Activated CD8-positive, alpha-beta memory T cell treated with anti-CD3 and anti-CD28 coated beads, Interleukin-2, amount 50 U/mL, for 4 hours (primary cell): ENCODE measurements at places on chromosomes 7 and 10.

GRCh38 chr10:80487421-80487785 lies 33.3 kb downstream of the TSPAN14 start:
- no peak for DNase-seq

DNA sequence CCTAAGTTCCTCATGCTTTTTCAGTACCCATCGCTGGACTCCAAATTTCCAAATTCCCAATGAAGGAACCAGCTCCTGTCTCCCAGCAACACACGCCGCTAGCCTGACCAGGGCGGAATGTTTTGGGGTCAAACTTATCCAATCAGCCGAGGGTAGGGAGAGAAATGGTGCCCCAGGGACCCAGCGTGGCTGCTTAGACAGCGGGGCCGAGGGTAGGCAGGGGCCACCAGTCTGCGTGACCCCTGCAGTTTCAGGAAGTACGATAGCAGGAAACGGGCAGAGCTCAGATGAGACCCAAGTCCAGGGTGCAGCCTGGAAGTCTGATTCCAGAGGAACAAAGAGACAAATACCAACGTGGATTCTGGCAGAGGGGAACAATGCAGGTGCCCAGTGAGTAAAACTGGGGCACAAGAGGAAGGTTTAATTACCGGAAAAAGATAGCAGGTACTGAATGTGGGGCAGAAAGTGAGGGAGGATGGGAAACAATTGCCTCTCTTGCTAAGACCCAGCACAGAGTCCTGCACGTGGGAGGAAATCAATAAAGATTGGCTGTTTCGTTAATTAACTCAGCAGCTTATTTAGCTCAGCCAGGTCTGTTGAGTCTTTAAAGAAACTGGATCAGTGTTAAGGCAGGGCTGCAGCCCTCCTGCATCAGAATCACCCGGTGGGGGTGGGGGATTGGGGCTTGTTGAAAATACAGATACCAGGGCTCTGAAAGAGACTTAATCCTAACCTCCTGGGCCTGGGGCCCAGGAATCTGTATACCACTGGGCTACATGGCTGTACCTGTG lies 50.4 kb upstream of the NFE2L3 start:
- DNase-seq = no peak

GRCh38 chr7:154777023-154777422 lies 225.9 kb downstream of the PAXIP1 start:
- DNase-seq = no peak

DNA sequence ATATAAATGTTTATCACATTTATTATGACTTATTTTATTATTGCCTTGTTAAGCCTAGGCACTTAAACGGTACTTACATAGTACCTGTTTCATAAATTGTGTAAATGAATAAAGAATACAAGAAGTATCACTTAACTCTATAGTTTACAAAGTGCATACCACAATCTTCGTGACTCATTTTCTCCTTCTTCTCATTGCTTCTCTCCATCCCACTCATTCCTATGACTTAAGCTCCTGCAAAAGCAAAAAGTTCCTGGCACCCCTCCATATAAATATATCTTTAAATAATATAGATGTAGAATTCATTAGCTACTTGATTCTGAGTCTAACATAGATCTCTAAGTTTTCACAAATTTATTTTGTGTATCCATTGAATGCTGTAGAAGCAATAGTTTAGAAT lies 1382.0 kb upstream of the CELF2 start:
- no peak for DNase-seq

- no peak for DNase-seq
Observed at GRCh38 chr10:77164616-77165311, 472.8 kb downstream of the KCNMA1 start.

DNA sequence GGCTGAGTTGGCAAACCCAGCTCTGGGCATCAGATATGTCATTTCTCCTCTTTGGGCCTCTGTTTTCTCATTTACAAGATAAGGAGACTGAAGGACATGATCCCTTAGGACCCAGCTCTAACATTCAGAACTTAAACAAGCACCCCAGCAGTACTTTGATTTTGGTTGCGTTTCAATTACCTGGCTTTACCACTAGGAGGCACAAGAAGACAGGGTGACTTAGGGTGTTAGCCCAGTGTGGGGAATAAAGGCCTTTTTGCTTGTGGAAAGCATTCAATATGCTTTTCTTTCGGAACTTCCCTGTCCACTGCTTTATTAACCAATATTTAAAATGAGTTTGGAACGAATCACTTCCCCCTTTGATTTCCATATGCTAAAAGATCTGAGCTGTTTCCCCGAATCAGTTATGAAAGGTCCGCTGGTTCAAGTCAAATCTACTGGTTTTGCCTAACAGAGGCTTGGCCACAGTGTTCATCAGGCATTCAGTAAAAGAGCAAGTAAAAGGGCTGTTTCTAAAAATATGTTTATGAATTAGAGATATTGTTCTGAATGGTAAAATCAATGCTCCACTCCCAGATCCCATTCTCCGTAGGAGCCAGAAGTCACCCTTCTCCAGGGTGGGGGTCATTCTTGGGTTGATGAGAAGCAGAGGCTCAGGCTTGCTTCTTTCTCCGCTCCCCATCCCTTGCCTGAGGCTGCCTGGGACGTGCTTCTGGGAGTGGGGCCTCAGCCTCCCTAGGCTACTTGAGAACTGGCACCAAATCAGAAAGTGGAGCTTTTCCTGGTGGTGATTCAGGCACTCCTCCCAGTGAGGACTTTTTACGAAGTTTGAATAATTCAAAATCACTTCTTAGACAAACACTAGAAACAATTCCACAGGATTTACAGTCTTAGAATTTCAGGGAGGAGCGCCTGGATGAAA lies 105.5 kb downstream of the MYOF start:
- no peak for DNase-seq

- no peak for DNase-seq
Observed at GRCh38 chr7:131726031-131726430, 169.6 kb upstream of the PODXL start.

DNA sequence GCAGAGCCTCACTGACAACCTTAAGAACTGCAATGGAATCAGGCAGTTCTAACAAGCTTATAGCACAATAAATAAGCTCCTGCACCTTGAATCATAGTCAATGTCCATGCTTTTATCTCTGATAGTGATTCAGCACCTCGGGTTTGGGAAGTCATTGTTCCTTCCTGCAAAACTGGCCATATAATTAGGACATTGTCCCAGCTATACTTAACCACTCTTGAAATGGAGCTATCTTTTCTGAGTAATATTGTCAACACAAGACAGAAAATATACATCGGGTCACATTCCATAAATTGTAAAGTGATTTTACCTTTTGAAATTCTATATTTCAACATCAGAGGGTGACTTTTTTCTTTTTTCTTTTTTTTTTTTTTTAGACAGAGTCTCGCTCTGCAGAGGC lies 682.8 kb downstream of the KCNMA1 start:
- DNase-seq = no peak

GRCh38 chr10:102405108-102405571 lies 9.6 kb downstream of the NFKB2 start:
- no peak for DNase-seq

DNA sequence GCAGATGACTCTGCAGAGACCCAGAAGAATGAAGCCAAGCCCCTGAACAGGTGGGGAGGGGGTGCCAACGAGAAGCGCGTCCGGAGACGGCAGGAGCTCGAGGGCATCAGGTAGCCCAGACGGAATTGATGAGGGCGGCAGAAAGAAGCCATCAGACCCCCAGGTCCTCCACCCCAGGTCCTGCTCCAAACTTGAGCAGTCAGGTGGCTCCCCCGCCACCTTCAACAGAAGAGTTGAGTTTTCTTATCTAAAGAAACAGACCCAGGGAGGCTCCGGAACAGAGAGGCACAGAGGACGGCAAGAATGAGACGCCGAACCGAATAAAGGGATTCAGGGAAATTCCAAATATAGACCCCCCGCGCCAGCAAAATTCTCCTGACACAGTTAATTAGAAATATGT lies 22.2 kb downstream of the RGS10 start:
- DNase-seq = no peak

- DNase-seq = peak; percentile 38
Observed at GRCh38 chr7:44309271-44310091, 15.9 kb downstream of the CAMK2B start.

- DNase-seq = no peak
Observed at GRCh38 chr7:150447966-150448788, 2.3 kb upstream of the GIMAP8 start.

GRCh38 chr10:123958241-123958640 lies 66.6 kb upstream of the CPXM2 start:
- no peak for DNase-seq
